ENCODE measurements at places on chromosomes 11 and 22. TPM values are rescaled to one million over a fixed set of nuclear protein-coding genes. Genes with fewer than 3 reads are reported as not detected.

Gene HEPHL1
- total RNA-seq, result not detected

Gene CHADL
- total RNA-seq, result 0.23 TPM

Gene OR10W1
- not detected for total RNA-seq

Gene CECR2
- 15.7 TPM for total RNA-seq

Gene SEC14L3
- not detected for total RNA-seq

Gene SCN3B
- total RNA-seq, result 1.9 TPM

Gene SLC22A25
- not detected for total RNA-seq

Gene PKDREJ
- not detected for total RNA-seq

Measured in astrocyte (in vitro differentiated cells and primary cell).